ENCODE measurements at places on chromosomes 2 and 18.

DNA sequence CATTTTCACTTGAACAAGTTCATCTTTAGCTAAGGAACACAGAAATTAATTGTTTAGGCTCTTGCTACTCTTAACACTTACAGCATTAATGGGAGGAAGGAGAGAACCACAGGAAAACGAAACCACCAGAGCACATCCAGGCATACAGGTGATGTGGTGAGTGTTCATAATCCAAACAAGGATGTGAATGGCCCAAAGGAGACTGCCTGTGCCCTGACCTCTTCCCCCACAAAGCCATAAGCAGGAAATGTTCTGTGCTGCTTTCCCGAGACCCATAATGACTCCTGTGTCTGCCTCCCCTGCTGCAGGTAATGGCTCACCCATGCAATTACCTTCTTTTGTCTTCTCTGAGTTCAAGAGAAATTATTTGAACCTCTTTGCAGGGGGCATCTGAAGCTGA lies 295.9 kb upstream of the LINC00305 start:
- DNase-seq: no peak

DNA sequence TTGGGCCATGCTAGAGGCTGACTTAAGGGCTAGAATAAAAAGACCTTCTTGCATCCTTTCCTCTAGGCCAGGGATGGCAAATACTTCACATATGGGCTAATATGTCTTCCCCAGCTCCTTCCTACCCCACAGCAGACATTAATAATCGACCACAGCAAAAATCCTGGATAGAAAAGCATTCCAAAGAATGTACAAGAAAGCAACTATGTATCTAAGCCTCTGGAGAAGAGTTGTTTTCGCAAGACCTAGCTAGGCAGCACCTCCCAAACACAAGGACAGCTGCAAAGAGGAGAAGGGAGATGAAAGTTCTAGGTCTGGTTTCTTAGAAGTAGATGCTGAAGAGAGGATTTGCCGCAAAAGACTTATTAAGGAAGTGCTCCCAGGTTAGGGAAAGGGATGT lies 372.6 kb downstream of the SLC4A3 start:
- DNase-seq: peak; percentile 49

DNA sequence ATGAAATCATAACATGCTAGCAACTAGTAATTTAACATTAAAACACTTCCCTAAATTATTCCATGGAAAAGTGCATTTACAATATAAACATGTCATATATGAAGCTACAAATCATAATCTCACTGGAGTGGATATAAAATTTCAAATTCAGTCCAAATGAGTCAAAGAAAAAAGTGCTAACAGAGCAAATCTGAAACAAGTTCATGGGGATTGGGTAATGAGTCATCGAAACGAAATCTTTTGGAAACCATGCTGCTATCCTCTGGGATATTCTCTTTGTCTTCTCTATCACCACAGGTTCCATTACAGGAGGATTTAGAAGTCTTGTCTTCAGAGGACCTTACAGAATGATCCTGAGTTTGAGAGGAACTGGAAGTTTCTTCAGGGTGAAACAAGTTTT lies 34.1 kb downstream of the STK17B start:
- DNase-seq: peak; percentile 40

DNA sequence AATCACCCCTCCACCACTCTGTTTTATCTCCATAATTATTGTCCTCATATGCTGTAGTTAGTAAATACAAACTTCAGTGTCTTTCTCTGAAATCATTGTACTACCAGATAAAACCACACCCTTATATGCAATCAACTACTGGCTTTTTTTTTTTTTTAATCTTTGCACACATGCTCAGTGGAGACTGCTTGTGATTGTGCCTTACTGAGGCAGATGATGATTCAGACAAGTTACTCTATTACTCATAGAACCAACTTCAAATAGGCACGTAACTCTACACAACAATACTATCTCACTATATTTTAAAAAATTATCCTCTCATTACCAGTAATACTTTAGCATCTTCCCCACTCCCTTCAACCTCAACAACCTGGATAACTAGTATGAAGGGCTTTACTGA lies 1278.4 kb upstream of the PIK3C3 start:
- no peak for DNase-seq

DNA sequence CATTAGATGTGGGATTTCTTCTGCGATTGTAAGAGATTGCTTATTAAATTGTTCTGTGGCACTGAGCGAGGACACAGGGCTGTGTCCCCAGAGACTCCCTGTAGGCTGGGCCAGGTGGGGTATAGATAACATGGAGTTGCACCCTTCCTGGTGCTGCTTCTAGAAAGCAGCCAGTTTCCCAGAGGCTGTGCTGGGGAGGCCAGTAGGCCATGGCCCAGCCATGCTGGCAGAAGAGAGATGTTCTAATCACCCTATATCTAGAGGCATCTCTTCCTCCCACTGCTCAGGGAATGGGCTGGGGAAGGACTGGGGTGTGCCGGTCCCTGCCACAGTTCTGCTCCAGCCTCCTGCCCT lies 66.9 kb downstream of the HS1BP3 start:
- DNase-seq: no peak

DNA sequence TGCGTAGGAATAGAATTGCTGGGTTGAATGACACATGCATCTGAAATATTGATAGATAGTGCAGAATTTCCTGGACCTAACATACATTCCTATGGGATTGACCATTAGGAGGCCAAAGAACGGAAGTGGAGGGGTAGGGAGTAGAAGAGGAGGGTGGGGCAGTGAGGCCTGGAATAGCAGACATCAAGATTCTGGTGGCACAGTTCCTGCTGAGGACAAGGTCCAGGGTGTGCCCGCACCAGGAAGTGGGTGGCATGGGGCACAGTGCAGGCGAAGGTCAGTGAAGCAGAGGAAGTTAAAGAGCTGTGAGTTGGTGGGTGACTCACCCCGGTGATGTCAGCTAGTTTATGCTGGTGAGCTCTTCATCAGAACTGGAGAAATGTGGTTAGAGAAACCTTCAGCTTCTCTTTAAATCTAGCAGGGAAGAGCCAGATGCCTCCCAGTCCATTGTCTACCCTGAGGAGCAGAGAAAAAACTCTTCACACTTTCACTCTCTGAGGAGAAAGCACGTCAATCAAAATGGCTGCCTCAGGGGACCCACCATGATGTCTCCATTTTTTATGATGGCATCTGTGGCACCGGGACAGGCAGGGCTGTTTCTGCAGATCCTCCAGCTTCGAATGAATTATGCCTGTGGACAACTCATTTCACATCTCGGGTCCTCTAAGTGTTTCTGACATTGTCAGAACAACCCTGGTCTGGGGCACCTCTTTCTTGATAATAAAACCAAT lies 55.9 kb upstream of the CTLA4 start:
- DNase-seq: peak; percentile 91

DNA sequence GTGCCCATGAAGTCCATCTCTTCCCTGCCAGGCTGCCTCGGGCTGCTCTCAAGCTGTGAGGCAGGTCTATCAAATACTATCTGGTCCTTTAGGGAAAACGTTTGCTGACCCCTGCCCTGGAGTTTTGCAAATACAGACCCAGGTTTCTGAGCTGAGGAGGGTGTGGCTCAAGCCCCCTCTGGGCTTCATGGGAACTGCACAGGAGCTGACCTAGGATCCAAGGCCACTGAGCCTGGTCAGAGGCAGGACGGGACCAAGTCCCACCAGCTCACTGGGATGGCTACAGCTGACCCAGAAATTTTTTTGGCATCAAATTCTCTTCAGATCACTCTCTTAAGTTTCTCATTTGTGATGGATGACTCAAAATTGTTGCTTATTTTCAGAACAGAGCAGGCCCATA lies 14.1 kb downstream of the ZNF516 start:
- no peak for DNase-seq

- DNase-seq: peak; percentile 65
Observed at GRCh38 chr2:64888591-64889309, 100.4 kb upstream of the SLC1A4 start.

GRCh38 chr18:72871091-72871490 lies 3.3 kb upstream of the NETO1 start:
- no peak for DNase-seq

Measured in fibroblast of upper back skin (primary cell).